Upper lobe of left lung (tissue), 6 donors: ENCODE measurements at places on chromosomes 4 and X. TPM values are rescaled to one million over a fixed set of nuclear protein-coding genes. Genes with fewer than 3 reads are reported as not detected.

DNA sequence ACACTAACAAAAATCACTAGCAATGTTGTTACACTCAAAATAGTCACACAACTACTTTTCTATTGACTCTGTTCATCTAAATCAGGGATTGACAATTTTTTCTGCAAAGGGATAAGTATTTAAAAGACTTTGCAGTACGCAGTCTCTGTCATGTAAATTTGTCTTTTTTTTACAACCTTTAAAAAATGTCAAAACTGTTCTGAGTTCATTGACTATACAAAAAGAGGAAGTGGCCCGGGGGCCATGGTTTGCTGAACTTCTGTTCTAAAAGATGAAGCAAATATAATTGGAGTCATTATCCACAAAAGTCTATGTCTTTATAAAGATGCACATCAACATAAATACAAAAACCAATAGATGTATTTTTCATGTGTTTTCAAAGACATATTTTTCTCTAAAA is 1310.3 kb downstream of the RPA4 start:
- no peaks in the 10 kb centered on the region for H3K27me3 ChIP-seq
- H3K4me3 ChIP-seq: no peak overlapping the region
- no peak for DNase-seq
- H3K36me3 ChIP-seq: no peaks in the 10 kb centered on the region

GRCh38 chr4:183504930-183505610 is at the start of gene ING2:
Gene ING2 (plus strand): TSS chr4:183505058. CDS start chr4:183505196, 138 bp downstream.
- H3K36me3 ChIP-seq: no peaks in the 10 kb centered on the region
- H3K4me3 ChIP-seq: peak within 1 kb of the TSS; percentile 96
- H3K27ac ChIP-seq: peak within 1 kb of the TSS; percentile 97
- no peaks in the 10 kb centered on the region for H3K27me3 ChIP-seq

Gene WWC2
- 114 TPM for total RNA-seq

Gene GLUD2
- total RNA-seq: 2.5 TPM

DNA sequence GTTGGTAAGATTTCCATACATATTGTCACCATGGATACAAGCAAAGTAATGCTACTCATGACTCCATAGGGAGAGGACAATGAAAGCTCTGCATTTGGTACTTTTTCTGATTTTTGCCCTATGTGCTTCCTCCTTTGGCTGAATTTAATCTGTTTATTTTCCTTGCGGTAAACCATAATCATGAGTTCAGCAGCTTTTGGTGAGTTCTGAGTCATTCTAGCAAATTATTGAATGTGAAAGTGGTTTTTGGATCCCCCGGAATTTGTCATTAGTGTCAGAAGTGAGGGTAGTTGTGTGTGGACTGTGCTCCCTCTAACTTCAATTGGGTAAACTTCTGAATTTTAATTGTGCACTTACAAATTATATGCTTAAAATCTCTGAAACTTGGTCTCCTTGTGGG is 170.3 kb downstream of the MOSPD2 start:
- H3K27ac ChIP-seq: no peak overlapping the region
- no peak overlapping the region for H3K4me3 ChIP-seq
- H3K4me1 ChIP-seq: no peaks in the 10 kb centered on the region

- H3K4me3 ChIP-seq: no peak overlapping the region
- H3K27ac ChIP-seq: no peak overlapping the region
- DNase-seq: no peak
- H3K27me3 ChIP-seq: no peaks in the 10 kb centered on the region
- no peaks in the 10 kb centered on the region for H3K36me3 ChIP-seq
These were observed 34.7 kb downstream of the IRS4 start for GRCh38 chrX:108701633-108702032.

DNA sequence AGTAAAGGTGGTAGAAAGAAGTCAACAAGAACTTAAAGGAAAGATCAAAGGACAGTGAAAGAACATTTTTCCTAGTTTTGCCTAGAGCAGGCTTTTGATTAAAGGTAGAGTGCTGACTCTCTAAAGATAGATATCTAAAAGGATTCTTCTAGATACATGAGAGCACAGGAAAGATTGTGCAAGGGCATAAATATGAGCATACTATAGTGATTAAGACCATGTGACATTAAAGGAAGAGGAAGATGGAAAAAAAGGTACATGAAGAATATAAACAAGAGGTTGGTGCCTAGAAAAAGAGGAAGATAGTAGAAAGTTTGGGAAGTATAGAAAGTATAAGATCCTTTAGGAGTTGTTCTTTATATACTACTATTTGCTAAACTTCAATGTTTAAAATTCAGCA is 26.1 kb upstream of the TET2 start:
- no peaks in the 10 kb centered on the region for H3K36me3 ChIP-seq
- H3K4me1 ChIP-seq: peaks cover 5% of the 10 kb centered on the region
- no peak overlapping the region for H3K27ac ChIP-seq

Gene IBSP
- total RNA-seq: not detected

DNA sequence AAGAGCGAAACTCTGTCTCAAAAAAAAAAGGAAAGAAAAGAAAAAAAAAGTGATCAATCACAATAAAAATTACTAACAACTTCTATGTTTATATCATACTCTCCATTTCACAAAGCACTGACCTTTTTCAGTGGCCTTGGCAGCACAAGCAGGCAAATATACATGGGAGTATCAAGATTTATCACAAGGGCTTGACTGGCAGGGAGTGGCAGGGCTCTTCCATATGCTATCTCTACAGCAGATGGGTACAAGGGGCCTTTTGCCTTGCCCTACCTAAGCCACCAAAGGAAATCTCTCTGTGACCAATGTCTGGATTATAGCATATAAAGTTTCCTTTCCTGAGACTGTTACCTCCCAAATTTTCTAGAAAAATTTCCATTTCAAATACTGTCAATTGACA is 24.4 kb downstream of the TSPAN5 start:
- no peaks in the 10 kb centered on the region for H3K36me3 ChIP-seq
- H3K27ac ChIP-seq: no peak overlapping the region
- no peak overlapping the region for H3K4me3 ChIP-seq
- H3K27me3 ChIP-seq: no peaks in the 10 kb centered on the region
- H3K4me1 ChIP-seq: no peaks in the 10 kb centered on the region

Gene ARHGAP36
- total RNA-seq: not detected

Gene PAGE4
- total RNA-seq: not detected

GRCh38 chr4:123744664-123745290 is 348.2 kb downstream of the SPRY1 start:
- no peak for DNase-seq
- H3K4me3 ChIP-seq: no peak overlapping the region
- no peaks in the 10 kb centered on the region for H3K27me3 ChIP-seq
- H3K36me3 ChIP-seq: no peaks in the 10 kb centered on the region
- H3K4me1 ChIP-seq: peaks cover 43% of the 10 kb centered on the region

DNA sequence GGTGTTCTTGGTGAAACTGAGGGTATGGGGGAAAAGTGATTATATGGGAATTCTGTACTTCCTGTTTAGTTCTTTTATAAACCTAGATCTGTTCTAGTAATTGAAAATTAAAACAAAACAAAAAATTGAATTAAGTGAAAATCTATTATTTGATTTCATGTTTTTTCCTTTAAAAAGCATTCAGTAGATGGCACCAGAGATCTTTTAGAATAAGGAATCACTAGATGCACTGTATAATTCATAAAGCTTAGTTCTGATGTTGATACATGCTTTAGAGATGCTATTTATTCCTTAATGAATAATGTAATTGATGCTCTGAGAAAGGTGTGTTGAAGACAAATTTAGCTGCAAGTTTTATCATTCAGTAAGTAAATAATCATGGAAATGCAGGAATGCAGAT is 87.3 kb downstream of the LCORL start:
- H3K36me3 ChIP-seq: no peaks in the 10 kb centered on the region
- H3K4me3 ChIP-seq: no peak overlapping the region
- no peaks in the 10 kb centered on the region for H3K27me3 ChIP-seq
- DNase-seq: no peak

Gene DDX53
- not detected for total RNA-seq

Gene ANKRD50
- 26.5 TPM for total RNA-seq

DNA sequence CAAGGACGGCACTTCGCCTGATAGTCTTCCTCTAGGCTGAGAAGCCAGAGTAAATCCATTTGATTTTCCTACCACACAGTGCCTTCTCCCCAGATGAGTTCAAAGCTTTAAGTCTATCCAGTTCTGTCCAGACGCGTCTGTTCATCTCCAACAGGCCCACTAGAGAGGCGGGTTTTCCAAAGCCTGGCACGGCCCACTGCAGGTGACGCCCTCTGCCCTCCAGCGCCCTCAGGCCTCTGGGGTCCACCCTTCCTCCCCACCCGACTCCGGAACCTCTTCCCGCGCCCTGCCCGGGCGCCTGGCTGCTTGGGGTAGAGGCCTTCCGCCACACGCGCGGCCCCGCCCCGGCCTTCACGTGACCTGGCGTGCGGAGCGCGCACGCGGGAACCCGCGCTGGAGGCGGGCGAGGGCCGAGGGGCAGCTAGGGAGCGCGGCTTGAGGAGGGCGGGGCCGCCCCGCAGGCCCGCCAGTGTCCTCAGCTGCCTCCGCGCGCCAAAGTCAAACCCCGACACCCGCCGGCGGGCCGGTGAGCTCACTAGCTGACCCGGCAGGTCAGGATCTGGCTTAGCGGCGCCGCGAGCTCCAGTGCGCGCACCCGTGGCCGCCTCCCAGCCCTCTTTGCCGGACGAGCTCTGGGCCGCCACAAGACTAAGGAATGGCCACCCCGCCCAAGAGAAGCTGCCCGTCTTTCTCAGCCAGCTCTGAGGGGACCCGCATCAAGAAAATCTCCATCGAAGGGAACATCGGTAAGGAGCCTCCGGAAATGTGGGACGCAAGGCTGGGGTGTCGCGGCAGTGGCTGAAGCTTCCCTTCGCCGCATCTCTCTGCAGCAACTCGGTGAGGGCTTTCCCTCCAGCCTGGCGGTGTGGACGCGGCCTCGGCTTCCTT is at the start of gene DCK:
Gene DCK (plus strand): TSS at position 469 of the 888 bp plus-strand sequence. CDS start 187 bp downstream, at position 656.
- peak within 1 kb of the TSS; percentile 85 for H3K27ac ChIP-seq
- no peaks in the 10 kb centered on the region for H3K36me3 ChIP-seq
- H3K4me1 ChIP-seq: peaks cover 49% of the 10 kb centered on the region
- no peaks in the 10 kb centered on the region for H3K27me3 ChIP-seq
- H3K4me3 ChIP-seq: peak within 1 kb of the TSS; percentile 83
- peak; percentile 99 for DNase-seq

Gene GPC4
- 58.0 TPM for total RNA-seq

GRCh38 chrX:46582325-46582724 is 8.8 kb downstream of the CHST7 start:
- no peak overlapping the region for H3K4me3 ChIP-seq
- no peak for DNase-seq
- H3K36me3 ChIP-seq: no peaks in the 10 kb centered on the region

DNA sequence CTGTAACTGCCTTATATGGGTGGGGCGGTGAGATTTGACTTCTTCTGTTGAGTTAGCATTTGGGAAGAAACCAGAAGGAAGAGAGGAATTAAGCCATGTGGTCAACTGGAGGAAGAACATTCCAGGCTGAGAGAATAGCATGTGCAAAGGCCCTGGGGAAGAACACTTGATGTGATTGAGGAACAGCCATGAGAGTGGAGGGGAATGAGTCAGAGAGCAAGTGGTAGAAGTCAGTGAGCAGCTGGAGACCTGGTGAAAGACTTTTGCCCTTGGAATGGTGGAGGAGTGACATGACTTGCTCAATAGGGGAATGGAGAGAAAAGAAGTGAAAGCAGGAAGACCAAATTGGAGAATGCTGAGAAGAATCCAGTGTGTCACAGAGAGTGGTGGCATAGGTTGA is 327.8 kb upstream of the HAND2 start:
- H3K36me3 ChIP-seq: no peaks in the 10 kb centered on the region
- H3K27ac ChIP-seq: no peak overlapping the region
- no peak for DNase-seq
- H3K4me1 ChIP-seq: no peaks in the 10 kb centered on the region

- no peak overlapping the region for H3K27ac ChIP-seq
- no peaks in the 10 kb centered on the region for H3K27me3 ChIP-seq
- H3K36me3 ChIP-seq: no peaks in the 10 kb centered on the region
- H3K4me3 ChIP-seq: no peak overlapping the region
These were observed 309.9 kb upstream of the PPP1R2C start for GRCh38 chrX:43087830-43088229.

Gene CXXC4
- 1.2 TPM for total RNA-seq

DNA sequence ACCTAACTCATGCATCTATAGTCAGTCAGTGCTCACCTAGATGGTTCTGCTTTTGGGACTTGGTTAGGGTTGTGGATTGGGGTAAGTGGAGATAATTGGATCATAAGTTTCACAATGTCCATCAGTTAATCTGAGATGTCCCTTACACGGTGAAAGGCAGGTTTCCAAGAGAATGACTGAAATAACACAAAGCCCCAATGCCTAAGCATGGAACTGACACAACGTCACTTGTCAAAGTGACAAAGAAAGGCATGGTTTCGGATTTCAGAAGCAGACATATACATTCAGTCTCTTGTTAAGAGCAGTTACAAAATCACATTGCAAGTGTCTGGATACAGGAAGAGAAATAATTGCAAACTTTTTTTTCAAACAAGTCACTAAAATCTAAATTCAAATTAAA is 1456.9 kb downstream of the TECRL start:
- H3K27me3 ChIP-seq: no peaks in the 10 kb centered on the region
- H3K4me3 ChIP-seq: no peak overlapping the region
- no peak overlapping the region for H3K27ac ChIP-seq
- H3K36me3 ChIP-seq: no peaks in the 10 kb centered on the region
- DNase-seq: no peak

GRCh38 chr4:134762053-134762452 is 560.5 kb upstream of the PABPC4L start:
- no peak overlapping the region for H3K4me3 ChIP-seq
- H3K27me3 ChIP-seq: no peaks in the 10 kb centered on the region
- no peaks in the 10 kb centered on the region for H3K4me1 ChIP-seq
- no peaks in the 10 kb centered on the region for H3K36me3 ChIP-seq

DNA sequence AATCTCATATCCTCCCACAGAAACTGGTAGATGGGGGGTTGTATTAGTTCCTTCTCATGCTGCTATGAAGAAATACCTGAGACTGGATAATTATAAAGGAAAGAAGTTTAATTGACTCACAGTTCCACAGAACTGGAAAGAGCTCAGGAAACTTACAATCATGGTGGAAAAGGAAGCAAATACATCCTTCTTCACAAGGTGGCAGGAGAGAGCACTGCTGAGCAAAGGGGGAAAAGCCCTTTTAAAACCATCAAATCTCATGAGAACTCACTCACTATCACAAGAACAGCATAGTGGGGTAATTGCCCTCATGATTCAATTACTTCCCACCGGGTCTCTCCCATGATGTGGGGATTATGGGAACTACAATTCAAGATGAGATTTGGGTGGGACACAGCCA is 250.5 kb upstream of the GPRIN3 start:
- H3K4me3 ChIP-seq: no peak overlapping the region
- H3K27me3 ChIP-seq: no peaks in the 10 kb centered on the region
- no peak for DNase-seq
- no peak overlapping the region for H3K27ac ChIP-seq
- no peaks in the 10 kb centered on the region for H3K36me3 ChIP-seq

GRCh38 chrX:140389331-140389730 is 115.5 kb downstream of the SOX3 start:
- no peak for DNase-seq
- H3K27me3 ChIP-seq: no peaks in the 10 kb centered on the region
- H3K4me1 ChIP-seq: no peaks in the 10 kb centered on the region
- H3K36me3 ChIP-seq: no peaks in the 10 kb centered on the region

Gene MAGEH1
- 25.6 TPM for total RNA-seq

- no peak for DNase-seq
- H3K4me3 ChIP-seq: no peak overlapping the region
- H3K27ac ChIP-seq: no peak overlapping the region
- H3K36me3 ChIP-seq: no peaks in the 10 kb centered on the region
These were observed 2043.5 kb upstream of the AGA start for GRCh38 chr4:179485781-179486180.

Gene TLR7
- total RNA-seq: 1.0 TPM

Gene CSAG3
- not detected for total RNA-seq

- no peak overlapping the region for H3K27ac ChIP-seq
- no peaks in the 10 kb centered on the region for H3K4me1 ChIP-seq
- no peak overlapping the region for H3K4me3 ChIP-seq
- H3K27me3 ChIP-seq: no peaks in the 10 kb centered on the region
- H3K36me3 ChIP-seq: no peaks in the 10 kb centered on the region
These were observed 166.9 kb downstream of the ASMT start for GRCh38 chrX:1781766-1782165.
